ENCODE measurements at places on chromosomes 4 and X.

- peak; percentile 7 for DNase-seq
Observed at GRCh38 chrX:149877636-149878035, 3.3 kb upstream of the MAGEA8 start.

DNA sequence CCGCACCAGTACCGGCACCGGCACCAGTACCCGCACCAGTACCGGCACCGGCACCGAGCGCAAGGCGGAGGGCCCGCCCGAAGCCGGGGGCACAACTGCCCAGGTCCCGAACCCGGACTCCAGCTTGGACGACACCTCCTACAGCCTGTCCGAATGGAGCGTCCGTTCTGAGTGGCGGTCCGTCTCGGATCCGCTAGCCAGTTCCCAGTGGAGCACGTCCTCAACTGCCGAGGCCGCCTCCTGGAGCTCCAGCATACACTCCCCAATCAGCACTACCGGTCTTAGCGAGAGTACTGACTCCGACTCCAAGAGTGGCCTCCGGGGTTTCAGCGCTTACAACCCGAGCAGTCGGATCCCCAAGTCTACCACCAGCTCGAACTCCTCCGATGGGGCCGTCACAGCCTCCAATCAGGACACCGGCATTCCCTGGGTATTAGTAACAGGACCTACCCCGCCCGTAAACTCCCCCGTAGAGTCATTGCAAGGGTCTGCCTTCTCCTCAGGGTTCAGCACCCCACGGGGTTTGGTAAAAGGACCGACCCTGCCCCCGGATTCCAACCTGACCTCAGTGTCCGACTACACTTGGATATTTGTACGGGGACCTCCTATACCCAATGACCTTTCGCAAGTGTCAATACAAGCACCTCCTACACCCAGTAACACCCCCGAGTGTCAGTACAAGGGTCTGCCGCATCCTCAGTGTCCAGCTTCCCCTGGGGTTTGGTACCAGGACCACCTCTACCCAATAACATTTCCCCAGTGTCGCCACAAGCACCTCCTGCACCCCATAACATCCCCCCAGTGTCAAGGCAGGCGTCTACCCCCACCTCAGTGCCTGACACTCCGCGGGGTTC is 721 bp upstream of the MAOA start:
- DNase-seq = peak; percentile 45

- no peak for DNase-seq
Observed at GRCh38 chrX:134880866-134881265, 109.9 kb upstream of the SMIM10 start.

GRCh38 chrX:114075073-114075673 is 508.7 kb upstream of the HTR2C start:
- DNase-seq = no peak

DNA sequence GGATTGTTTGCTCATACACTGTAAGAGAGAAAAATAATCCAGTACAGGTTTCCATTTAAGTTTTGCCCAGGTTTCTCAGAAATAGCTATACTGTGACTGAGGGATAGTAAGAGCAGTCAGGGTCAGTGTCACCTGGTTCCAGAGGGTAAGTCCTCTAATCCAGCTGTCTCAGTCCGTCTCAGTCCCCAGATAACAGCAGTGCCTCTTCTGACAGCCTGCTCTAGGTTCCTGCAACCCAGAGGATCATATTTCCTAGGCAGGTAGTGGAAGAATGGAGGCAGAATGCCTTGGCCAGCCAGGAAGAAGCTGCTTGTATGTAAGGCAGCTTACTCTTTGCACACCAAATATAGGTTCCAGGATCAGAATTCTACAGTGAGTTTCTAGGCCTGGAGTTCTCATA is 22.6 kb upstream of the GNRHR start:
- DNase-seq = no peak

DNA sequence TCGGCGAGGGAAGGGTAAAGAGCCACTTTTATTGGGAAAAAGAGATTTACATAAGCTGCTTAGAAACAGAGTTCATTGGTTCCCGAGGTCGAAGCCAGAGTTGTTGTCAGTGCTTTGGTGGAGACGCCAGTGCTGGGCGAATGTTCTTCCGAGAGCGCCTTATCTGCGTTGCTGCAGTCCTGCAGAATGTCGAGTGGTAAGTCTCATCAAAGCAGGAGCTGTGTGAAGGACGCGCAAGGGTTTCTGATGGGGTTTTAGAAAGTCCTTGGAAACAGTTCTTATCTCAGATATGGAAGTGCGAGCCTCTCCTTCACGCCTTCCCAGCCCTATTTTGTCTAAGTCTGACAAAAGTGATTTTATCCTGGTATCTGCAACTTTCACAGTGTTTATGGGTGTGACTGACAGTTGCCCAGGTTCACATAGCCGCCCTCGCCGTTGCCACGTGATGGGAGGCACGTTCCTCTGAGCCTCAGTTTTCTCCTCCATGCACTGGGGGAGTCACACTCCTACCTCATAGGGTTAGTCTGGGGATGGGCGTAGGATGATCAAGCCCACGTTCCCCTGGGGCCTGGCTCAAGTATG is 47.3 kb upstream of the NSG1 start:
- DNase-seq = no peak

GRCh38 chr4:14857475-14857874 is 144.8 kb upstream of the CPEB2 start:
- no peak for DNase-seq

- no peak for DNase-seq
Observed at GRCh38 chr4:37431417-37431743, 186.8 kb downstream of the NWD2 start.

DNA sequence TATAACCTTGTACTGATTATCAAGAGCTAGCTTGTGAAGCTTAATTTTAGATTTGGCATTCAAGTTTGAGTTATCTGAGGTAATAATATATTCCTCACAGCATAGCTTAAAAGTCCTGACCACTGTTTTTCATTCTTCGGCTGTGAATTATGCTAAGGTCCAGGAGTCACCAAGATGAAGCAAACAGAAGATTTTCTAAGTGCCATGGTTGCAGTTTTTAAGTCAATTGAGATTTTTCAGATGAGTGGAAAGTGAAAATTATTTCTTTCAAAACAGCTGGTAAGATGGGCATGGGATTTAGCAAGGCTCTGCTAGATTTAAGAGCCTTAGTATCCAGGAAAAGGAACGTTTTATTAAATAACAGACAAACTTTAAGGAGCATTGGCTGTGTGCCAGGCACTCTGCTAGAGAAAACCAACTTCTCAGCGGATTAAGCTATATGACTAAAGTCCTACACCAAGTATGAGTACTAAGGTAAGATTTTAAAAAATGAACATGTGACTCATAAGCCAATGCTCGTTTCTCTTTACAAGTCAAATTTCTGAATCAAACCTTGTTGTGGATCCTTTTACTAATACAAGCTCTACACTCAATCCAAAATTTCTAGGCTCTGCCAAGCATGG is 149.9 kb upstream of the IL15 start:
- DNase-seq = peak; percentile 18

DNA sequence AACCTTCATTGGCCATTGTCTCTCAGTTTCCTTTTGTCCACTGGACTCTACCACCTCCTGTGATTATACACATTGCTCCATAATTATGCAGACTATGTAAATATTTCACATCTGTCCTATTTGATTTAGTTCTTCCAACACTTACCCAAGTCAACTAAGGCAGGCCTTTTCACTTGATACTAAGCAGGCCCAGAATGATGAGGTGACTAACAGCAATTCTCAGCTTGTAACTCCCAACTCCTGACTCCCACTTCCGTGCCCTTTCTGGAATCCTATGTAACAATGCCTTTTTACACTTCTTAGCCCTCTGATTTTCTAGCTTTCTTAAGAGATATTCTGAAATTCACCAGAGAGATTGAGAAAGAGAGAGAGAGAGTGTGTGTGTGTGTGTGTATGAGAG is 6.6 kb downstream of the PAK3 start:
- DNase-seq = no peak

- no peak for DNase-seq
Observed at GRCh38 chr4:77172336-77172735, 15.3 kb downstream of the CCNG2 start.

DNA sequence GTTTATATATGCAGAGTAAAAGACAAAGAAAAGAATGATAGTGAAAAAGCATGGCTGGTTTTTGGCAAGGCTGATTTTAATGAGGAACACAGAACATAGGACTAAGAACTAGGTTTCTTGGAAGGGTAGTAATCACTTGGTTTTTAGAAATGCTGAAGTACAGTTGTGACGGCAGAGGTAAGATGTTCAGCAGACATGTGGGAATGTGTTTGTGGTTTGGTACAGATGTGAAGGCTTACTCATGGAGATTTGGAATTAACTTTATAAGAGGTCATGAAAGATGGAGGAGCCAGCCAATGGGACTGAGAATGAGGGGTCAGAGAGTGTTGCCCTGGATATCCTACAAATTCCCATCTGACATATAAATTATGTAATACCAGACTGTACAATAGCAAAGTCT is 243.6 kb downstream of the NPFFR2 start:
- DNase-seq = no peak

GRCh38 chrX:154348114-154348531 is 26.3 kb downstream of the FLNA start:
- no peak for DNase-seq

GRCh38 chr4:145909773-145910172 is 28.9 kb downstream of the ZNF827 start:
- no peak for DNase-seq

- no peak for DNase-seq
Observed at GRCh38 chr4:173138624-173139023, 30.0 kb upstream of the GALNT7 start.

- peak; percentile 55 for DNase-seq
Observed at GRCh38 chr4:2059046-2059725, at the start of gene NAT8L. Gene NAT8L (plus strand): TSS chr4:2059327. CDS start chr4:2059512, 185 bp downstream.

DNA sequence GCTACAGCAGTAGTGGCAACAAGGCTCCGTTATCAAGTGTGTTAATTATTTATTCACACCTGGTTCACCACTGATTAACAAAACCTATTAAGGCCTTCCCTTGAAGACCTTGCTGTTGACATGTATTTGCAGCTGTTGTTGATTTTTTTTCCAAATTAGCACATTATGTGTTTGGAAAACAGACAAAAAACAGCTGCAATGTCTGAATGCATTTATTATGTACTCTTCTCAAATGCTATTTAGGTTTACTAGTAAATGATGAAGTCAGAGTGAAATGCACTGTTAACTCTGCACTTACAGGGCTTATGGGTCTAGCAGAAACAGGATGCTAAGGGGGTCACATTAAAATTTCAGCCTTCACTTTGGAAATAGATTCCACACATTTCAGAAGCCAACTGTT is 99.5 kb upstream of the PCDH7 start:
- no peak for DNase-seq

GRCh38 chr4:69044247-69044646 is 52.0 kb upstream of the UGT2B7 start:
- DNase-seq = no peak

DNA sequence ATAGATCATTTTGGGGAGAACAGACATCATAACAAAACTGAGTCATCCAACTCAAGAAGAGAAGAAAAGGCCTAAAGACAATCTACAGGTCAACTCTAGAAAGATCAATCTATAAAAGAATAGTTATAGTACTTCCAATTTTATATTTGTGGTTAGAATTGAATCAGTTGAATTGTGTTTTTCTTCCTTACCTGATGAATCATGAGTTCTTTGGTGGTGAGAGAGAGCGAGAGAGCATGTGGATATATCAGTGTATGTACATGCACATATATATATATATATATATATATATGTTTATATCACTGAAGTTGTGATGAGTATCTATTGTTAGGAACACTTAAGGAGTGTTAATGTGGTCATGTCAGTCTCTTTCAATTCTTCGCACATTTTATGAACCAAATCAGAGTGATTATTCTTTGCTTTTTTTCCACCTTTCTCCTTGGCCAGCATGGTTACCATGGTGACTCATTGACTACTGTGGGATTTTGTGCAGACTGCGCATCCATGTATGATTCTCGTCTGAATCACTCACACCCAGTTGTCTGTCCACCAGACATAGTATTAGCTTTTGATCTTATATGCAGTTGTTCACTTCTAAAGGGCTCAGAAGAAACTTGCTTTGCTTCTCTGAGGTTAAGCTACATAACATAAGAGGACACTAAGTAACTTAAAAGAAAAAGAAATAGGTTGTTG is 90.4 kb upstream of the RAB40AL start:
- no peak for DNase-seq

DNA sequence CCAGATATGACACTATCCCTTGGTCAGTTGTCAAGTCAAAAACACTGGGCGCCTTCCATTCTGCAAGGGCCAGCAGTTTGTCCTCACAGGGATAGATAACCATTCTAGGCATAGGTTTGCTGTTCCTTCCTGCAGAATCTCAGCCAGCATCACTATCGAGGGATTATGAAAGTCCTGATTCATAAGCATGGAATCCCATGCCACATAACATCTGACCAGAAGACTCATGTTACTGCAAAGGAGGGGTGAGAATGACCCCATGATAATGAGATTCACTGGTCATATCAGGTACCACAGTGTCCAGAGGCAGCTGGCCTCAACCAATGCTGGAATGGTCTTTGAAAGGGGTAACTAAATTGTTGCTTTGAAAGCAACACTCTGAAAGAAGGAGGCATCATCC is 84.7 kb downstream of the OTC start:
- DNase-seq = no peak

- DNase-seq = peak; percentile 39
Observed at GRCh38 chr4:114108869-114109268, 129.4 kb upstream of the ARSJ start.

DNA sequence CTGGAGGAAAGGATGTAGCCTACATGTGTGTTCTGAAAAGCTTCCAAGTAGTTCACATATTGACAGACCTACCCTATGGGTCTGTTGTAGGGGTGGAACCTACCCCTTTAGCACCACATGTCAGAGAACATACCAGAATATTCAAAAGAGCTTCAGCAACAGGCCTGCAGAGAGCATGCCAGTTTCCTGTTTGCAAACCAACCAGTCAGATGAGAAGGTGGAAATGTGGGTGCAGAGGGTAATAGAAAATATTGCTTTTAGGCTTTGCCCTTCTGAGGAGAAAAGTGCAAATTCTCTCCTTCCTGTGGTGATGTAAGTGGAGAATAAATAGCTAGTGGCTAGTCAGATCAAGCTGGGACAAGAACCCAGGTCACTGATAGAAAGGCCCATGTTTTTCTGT is 16.4 kb downstream of the INTS6L start:
- no peak for DNase-seq

Data from A673 (cell line).